Left cardiac atrium (tissue), 4 donors: ENCODE measurements at places on chromosomes 3 and 15. TPM values are rescaled to one million over a fixed set of nuclear protein-coding genes. Genes with fewer than 3 reads are reported as not detected.

The MKRN2OS gene
- total RNA-seq: not detected

The ISL2 gene
- not detected for total RNA-seq

The ASB14 gene
- total RNA-seq: not detected

- DNase-seq: no peak
Observed at GRCh38 chr3:49283997-49284396, 7.0 kb upstream of the C3orf62 start.

DNA sequence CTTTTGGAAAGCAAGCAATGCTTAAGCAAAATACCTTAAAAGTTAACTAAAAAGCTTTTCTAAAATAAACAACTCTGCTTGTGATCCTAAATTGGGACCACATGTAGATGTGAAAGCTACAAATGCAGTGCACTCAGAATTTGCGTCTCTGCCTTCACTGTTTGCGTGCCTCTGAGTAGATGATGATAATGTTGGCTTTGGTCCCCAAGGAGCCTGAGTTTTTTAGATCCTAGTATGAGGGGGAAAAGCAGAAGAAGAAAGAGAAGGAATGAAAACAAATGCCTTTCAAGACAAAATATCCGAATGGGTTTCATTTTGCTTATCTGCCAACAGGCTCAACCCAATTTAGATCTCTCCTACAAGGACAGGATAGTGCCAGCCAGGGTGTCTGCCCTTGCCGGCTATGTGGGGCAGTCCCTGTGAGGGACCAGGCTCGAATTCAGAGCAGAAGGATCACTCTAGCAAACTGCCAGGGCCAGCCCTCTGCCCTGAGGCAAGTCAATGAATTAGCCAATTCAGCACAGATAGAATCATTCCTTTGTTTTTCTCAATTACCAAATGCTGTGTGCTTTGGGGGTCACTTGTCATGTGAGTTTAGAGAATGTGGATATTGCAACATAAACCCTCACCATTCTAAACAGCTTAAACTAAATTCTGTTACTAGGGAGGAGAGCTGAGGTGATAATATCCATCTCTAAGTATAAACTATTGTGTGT is 28.5 kb downstream of the SCG5 start:
- DNase-seq: no peak

- DNase-seq: no peak
Observed at GRCh38 chr15:52221730-52222129, 30.5 kb upstream of the GNB5 start.

DNA sequence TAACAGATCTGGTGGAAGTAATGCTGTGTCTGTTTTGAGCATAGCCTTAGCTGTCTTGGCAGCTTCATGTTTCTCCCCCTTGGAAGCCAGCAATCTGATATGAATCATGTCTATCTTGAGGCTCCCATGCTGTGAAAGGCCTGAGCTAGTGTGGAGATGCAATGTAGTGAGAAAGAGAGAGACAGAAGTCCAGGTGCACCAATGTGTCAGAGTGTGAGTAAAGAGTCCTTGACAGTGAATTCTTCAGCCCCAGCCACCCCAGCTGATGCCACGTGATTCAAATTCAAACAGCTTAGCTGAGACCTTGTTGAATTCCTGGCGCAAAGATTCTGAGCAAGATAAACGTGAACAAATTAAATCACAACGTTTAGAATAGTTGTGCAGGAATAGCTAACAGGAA is 704.2 kb downstream of the EDEM1 start:
- no peak for DNase-seq

DNA sequence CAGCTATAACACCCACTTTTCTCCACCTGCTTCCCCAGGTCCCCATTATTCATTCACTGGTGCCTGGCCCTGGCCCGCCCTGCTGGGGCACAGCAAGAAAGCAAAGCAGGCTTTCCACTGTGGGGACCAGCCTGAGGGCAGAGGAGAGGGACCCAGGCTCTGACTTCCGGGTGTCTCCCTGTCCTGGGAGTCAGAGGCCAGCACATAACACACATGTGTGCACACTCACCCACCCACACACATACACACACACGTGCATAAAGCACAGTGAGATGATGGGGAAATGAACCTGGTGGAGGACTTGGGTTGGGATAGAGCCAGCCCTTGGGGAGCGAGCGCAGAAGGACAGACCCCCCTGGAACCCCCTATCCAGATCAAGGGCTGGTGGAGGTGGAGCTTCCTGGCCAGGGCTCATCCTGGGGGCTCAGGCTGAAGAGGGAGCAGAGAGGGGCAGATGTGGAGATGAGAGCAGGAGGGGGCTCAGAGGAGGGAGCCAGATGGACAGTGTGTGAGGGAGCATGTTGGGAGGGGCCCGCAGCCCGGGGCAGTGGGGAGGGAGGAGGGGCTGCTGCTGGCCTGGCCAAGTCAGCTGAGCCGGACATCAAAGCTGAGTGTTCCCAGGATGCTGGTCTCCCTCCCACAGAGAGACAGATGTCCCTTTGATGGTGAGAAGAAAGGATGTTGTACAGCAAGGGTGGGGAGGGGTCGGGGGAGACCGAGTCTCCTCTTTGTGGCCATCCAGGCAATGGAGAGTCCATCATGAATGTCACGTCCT is 78.2 kb downstream of the LINGO1 start:
- no peak for DNase-seq

DNA sequence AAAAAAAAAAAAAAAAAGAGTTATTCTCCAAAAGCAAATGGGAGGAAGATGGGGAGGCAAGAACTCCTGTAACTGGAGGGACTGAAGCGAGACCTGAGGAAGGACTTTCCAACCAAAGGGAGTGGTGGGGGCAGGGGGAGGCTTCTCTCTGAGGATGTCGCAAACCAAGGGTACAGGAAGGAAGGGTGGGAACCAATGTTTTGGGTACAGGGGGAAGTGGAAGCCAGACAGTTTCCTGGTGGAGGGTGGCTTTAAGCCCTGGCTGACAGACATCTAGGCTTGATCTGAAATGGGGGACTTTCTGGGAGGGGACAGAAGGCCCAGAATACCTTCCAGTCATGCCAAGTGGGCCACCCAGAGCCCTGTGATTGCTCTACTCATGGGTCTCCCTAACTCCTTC is 27.0 kb downstream of the VIPR1 start:
- DNase-seq: peak; percentile 27

- DNase-seq: no peak
Observed at GRCh38 chr3:194964809-194965208, 279.1 kb downstream of the FAM43A start.

DNA sequence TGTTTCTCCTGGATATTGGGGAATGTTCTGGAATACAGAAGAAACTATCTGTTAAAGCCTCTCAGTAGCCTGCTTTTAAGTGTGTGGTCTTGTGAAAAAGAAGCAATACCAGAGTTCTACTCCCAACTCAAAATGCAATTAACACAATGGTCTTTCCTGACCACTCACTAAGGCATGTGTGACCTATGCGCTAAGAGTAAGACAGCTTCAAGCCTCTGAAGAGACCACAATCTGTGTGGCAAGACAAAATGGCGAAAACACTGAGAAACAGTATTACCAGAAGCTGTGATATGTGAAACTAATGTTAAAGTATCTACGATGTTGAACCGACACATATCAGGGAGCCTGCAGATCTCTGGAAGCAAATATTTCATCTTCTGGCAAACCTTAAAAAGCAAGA is 33.8 kb downstream of the RYK start:
- DNase-seq: no peak

DNA sequence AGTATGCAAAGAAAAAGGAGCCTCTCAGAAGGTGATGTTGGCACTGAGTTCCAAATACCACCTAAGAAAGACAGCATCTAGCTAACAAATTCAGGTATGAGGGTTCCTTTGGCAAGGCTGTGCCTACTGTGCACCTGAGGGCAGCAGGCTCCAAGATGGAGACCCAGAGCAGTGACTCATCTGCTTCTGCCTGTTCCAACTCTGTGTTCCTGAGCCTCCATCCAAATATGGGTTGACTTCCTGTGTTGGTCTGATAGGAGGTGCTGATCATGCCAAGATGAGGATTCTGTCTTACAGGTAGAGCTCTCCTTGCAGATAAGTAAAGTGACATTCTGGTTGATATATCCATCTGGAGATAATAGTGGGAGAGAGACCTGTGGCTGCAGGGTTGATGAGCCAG is 26.0 kb downstream of the SV2B start:
- no peak for DNase-seq

DNA sequence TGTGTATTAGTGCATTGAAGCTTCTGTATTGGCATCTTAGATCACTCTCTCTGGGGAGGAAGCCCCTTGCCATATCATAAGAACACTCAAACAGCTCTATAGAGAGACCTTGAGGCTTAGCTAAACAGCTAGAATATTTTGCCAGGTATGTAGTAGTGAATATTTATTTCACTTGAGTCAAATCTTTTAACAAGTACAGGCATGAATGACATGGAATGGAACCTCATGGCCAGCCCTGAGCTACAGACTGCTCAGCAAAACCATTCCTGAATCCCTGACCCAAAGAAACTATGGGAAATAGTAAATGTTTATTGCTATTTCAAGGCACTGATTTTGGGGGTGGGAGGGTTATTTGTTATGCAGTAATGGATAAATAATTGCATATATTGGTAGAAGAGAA is 604.8 kb downstream of the MECOM start:
- DNase-seq: no peak
